ENCODE measurements at places on chromosomes 5 and 9.
A peak's percentile ranks its signal among the peaks of the same experiment; 100 is the strongest.

GRCh38 chr9:4691795-4692194, 12.4 kb downstream of the CDC37L1 start:
- DNase-seq, result peak; percentile 55

DNA sequence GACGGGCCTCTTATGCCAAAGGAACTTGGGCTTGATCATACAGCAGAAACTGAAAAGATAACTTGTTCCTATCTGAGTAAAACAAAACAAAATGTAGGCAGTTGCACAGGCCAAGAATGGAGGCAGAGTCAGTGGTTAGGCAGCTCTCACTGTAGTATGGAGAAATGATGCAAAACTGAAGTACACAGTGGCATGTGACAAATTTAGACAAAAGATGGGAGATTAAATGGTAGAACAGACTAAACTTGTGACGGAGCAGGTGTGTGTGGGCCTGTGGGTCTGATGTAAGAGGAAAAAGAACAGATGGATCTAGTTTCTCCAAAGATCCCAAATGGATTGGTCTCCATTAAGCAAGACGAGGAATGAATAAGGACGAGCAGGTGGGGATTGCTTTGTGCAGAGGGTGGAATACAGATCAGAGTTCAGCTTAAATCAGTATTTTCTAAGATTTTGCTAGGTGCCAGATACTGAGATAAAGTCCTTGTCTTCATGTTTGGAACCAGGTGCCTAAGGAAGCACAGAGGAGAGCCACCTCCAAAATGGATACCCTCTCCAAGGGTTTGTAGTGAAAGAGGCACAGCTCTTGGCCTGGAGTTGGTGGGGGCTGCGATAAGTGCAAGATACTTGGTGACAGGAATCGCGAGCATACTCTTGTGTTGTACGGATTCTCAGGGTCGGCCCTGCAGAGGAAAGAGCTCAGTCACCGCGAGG, 722 bp upstream of the DCP2 start:
- DNase-seq, result no peak

DNA sequence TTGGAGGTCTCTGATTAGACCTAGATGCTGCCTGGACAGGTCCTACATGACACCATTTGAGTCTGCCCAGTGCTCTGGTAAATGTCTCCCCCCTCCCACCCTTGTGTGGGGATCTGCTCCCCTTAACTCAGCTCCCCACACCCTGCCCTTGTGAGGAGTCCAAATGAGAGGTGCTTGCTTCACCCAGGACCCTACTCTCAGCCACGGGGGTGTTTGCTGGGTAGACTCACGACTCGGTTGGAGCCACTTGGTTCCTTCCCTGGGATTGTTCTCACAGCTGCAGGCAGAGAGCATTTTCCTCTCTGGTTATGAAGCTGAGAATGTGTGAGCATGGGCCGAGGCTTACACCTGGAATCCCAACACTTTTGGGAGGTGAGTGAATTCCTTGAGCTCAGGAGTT, 204.7 kb downstream of the CDK5RAP2 start:
- DNase-seq, result no peak

GRCh38 chr5:101991486-101991885, 304.6 kb downstream of the SLCO4C1 start:
- no peak for DNase-seq

DNA sequence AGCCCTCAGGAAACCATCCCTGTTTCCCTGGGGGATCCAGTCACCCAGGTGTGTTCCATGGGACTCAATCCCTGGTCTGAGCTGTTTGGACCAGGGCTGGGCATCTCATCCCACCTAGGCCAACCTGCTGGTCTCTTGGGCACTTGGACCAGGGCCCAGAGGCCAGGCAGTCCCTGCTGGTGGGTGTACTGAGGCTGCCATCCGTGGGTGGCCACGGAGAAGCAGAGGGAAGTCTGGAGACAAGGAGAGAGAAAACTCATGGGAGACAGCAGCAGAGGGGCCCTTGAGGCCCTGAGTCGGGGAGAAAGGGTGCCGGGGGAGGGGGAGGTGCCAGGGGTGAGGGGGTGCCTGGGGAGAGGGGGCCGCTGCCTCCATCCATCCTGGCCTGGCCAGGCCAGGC, 247.8 kb downstream of the PBX3 start:
- no peak for DNase-seq

GRCh38 chr5:148532969-148533670, 121.2 kb downstream of the HTR4 start:
- no peak for DNase-seq

DNA sequence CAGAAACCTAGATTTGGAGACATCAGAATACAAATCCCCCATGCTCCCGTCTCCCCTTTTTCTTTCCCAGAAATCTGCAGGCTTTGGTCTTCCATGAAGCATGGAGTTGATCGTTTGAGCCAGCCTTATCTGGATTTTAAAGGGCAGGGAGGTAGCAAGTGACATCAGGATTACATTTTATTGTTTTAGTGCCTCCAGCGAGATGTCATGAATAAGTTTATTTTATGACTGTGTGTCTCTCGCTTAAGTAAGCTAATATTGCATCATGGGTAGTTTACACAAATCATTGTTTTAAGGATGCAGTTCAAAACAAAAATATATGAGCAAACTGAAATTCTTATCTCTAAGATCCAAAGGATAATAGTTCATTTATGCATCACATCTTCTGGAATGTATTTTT, 50.7 kb upstream of the TNFSF8 start:
- peak; percentile 23 for DNase-seq

DNA sequence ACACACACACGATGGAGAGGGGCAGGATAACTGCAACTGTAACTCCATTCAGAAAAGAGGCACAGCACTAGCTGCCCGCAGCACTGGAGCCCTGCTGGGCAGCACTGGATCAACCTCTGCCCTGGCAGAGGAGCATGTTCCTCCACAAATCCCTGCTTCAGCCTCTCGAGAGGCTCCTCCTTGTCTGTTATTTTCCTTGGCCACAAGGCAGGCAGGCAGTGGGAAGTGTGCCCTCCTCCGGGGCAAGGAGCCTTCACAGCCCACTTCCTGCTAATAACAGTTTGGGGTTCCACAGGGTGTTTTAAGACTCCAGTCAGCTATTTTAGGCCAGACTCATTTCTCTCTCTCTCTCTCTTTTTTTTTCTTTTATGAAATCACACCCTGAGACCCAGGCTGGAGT, 11.8 kb downstream of the FXN start:
- DNase-seq, result no peak

- DNase-seq, result no peak
These were observed 2.5 kb downstream of the TLE1 start for GRCh38 chr9:81686614-81687520.

DNA sequence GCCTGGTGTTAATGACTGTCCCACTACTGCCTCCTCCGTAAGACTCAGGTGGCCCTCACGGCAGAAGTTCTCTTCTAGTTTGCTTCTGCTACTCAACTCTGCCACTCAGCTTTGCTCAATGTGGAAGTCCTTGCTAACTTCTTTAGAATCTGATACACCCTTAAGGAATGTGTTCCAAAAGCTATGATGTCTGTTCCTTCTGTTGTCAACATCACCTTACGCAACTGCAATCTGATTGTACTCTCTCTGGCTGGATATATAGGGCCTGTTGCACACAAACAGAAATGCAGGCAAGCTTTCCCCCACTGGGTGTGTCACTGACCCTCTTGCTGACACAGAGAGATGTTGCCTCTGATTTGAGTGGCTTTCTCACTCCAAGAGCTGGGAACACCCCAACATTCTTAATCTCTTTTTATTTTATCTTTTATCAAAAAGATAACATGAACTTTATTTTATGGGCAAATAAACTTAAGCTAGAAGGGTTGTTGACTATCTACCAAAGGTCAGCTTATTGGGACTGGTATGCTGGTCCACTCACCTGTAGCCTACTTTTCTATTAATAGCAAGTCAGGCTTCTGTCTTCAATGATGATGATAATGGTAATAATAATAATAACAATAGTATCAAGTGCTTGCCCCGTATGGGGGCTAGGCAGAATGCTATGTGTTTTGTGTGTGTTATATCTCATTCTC, 25.2 kb downstream of the TMEM252 start:
- peak; percentile 8 for DNase-seq

DNA sequence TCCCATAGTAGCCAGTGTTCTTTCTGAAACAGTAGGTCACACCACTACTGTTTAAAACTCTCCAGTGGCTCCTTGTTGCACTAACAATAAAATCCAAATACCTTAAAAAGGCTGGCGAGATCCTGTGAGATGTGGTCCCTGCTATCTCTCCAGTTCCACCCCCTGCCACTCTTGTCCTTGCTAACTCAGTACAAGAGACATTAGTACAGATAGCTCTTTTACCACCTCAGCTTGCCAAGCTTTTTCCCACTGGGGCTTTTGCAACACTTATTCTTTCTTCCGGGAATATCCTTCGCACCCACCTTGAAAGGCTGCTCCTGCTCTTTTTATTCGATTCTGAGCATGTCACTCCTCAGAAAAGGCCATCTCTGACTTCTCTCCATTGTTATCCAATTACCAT, 14.9 kb downstream of the NIPSNAP3B start:
- DNase-seq, result no peak

DNA sequence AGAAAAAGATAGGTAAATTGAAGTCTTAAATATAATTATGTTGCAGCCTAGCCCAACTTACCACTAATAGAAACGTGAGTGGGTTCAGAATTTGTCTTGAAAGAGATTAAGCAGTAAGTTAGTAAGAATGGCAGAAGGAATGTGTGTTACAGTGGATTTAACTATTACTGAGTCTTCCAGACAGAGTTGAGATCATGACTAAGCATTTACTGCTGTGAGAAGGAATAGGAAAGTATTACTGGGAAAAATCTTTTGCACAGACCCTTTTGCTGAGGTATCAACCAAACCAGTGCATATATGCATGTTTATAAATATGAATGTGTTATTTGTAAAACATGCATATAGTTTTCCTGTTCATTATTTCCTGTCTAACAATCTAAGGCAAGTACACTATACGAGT, 112.8 kb upstream of the EFNA5 start:
- no peak for DNase-seq

- DNase-seq, result no peak
These were observed 28.2 kb downstream of the PTGES start for GRCh38 chr9:129724456-129725190.

DNA sequence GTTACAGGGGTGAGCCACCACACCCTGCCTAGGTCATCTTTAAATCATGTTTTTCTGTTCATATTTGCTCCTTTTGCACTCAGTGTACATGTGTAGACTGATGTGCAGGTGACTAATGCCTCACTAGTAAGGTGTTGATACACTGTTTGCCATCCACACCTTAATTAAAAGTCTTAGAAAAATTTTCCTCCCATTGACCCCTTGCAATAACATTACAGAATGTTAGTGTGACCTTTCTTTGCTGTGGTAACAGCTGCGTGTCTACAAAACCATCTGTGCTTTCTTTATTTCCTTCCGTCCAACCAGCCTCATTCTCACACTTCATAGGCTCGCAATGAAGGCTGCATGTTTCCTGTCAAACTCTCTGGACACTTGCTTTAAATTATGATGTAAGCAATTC, 6.6 kb upstream of the CEMIP2 start:
- DNase-seq, result no peak

- DNase-seq, result no peak
These were observed at the start of gene ENTREP1 for GRCh38 chr9:69324549-69325401. TSS of gene ENTREP1 (plus strand) at chr9:69325215. CDS start at chr9:69325310, 95 bp downstream.

- DNase-seq, result no peak
These were observed 946.3 kb downstream of the DTWD2 start for GRCh38 chr5:118042076-118042475.

DNA sequence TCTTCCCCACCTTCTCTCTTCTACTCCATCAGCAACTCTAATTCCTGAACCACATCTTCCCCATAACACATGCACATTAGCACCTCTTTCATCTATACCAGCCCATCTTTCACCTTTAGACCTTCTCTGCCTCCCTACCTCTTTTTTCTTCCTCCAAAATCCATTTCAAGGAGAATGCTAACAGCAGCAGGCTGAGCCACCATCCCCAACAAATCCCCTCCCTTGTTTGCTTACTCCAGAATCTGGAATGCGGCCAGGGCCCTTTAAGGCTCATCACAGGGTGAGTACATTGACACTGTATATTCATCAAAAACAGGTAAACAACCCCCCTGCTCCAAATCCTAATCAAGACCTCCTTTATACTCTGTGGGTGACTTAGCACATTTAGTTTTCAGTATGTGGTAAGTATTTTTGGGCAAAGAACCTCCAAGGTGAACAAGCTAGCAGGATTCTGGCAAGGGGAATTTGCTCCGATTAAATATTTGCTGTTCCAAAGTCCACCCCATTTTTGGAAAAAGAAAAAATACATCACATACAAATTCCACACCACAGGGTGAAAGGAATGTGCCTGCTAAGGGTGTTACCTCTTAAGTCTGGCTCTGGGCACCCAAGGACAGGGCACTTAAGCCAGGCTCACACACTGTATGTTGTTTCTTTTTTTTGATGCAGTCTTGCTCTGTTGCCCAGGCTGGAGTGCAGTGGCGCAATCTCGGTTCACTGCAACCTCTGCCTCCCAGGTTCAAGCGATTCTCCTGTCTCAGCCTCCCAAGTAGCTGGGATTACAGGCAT, 71.4 kb downstream of the SERINC5 start:
- no peak for DNase-seq

GRCh38 chr5:128762661-128763306, 202.5 kb upstream of the SLC27A6 start:
- DNase-seq, result no peak

GRCh38 chr5:170483701-170484458, 19.9 kb upstream of the KCNIP1 start:
- no peak for DNase-seq

GRCh38 chr9:137192859-137193258, 4.4 kb downstream of the SSNA1 start:
- no peak for DNase-seq

GRCh38 chr9:38707885-38708637, 11.9 kb downstream of the FAM240B start:
- no peak for DNase-seq
